Ovary (tissue), 10 donors: ENCODE measurements at places on chromosomes 16 and 17.

DNA sequence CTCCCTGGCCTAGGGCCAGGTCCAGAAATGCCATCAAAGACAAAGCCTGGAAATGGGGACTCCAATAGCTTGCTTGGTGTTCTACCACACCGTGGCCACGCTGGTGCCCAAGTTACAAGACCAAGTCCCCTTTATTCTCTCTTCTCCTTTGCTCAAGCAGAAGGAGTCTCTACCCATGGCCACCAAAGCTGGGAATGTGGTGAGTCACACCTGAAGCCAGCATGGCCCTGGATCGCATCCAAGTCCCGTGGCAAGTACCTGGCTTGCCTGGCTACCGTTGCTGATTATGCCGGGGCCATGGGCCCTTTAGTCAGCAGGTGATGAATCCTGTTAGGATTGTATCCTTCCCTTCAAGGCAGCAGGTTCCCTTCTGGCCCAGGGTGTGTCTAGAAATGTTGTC lies 260.0 kb downstream of the HAPSTR1 start:
- DNase-seq: no peak

DNA sequence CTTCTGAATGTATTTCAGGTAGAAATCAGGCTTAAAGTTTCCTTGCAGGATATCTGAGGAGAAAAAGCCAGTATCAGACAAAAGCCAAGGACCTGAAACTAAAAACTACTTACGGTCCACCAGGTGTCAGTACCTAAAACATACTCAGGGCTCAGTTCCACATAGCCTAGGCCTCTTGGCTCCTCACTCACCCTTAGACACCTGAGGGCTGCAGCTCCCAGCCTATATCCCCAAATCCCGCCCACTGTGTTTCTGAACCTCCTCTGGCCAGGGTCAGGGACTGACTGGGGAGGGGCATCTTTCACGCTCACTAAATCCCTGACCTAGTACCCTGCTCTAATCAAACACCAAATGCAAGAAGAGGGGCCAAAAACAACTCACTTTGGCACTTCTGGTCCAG lies 8.8 kb upstream of the ROGDI start:
- DNase-seq: no peak

- peak; percentile 68 for DNase-seq
Measured at GRCh38 chr17:8126491-8127066, 2.7 kb upstream of the HES7 start.

DNA sequence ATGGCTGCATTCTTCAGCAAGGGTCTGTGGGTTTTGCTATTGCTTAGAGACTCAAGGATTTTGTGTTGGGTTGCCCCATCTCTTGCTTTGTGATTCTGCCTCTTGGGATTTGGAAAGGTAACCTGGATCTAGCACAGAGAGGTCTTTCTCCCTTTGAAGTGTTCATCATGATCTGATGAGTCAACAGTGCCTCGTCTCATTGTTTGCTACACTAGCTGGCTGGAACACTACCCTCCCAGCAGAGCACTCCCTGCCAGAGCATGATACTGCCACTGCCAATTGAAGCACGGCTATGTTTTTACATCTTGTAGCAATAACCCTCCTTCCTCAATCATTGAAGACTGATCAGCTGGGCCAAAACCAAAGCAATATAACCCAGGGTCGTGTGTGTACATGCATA lies 361.0 kb downstream of the CDH13 start:
- no peak for DNase-seq

DNA sequence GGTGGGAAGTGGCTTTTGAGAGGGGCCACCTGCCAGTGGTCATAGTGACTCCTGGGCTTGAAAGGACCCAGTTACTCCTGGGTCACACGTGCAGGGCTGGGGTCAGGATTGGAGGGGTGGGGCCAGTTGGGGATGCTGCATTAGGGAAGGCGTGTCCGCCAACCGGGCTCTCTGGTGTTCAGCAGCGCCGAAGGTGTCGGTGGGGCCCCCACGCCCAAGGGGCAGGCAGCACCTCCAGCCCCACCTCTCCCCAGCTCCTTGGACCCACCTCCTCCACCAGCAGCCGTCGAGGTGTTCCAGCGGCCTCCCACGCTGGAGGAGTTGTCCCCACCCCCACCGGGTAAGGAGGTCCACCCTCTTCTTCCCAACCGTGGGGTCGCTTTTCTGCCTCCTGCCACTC lies 9.5 kb downstream of the ABI3 start:
- DNase-seq: no peak

DNA sequence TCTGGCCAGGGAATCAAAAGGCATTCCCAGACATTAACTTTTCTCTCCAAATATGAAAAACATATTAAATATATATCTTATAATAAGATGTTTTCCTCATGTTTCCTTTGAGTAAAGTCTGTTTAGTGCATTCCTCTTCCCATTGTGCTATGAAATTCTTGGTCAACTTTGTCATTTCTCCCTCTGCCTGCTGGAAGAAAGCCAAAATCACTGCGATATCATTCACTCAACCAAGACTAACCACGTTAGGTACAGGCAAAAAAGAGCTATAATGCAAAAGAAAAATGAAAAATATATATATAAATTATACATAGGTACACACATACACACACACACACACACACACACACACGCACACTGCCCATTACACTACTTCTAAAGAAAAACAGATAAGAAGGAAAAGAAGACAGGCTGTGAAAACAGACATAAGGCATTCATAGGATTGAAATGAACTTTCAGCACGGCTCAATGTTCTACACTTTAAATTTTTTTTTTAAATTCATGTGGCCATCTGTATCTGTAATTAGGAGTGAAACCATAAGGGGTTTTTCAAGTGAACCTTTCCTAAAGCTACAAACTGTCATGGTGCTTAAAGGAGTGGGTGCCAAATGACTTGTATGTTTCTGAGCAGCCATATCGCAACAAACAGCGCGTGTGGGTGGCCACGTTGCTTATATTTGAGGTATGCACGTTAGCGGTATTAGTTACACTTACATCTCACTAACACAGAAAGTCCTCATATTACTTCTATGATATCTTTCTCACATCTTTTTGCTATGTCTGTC lies 71.6 kb upstream of the PSMD7 start:
- no peak for DNase-seq

GRCh38 chr16:48318630-48319029 lies 66.6 kb downstream of the SIAH1 start:
- no peak for DNase-seq

- no peak for DNase-seq
Measured at GRCh38 chr17:18862011-18862410, 4.1 kb downstream of the PRPSAP2 start.

- peak; percentile 77 for DNase-seq
Measured at GRCh38 chr17:77098884-77099545, 41.8 kb upstream of the SEC14L1 start.

DNA sequence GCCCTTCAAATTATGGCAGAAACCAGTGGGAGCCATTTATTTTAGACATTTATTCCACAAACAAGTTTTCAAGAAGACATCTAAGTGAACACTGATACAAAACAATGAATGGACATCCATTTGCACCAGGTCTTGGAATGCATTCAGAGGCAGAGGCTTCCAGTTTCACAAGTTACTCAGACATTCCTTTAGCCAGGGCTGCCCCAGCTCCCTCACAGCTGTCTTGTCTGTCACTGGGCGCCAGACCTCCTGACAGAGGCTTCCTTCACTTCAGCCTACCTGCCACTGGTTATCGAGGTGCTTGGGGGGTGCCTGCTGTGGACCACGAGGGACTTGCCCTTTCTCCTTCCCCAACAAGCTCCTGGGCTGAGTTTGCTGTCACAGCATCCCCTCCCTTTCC lies 19.2 kb downstream of the AQP8 start:
- DNase-seq: no peak

GRCh38 chr17:17173921-17174320 lies 32.2 kb downstream of the PLD6 start:
- no peak for DNase-seq

DNA sequence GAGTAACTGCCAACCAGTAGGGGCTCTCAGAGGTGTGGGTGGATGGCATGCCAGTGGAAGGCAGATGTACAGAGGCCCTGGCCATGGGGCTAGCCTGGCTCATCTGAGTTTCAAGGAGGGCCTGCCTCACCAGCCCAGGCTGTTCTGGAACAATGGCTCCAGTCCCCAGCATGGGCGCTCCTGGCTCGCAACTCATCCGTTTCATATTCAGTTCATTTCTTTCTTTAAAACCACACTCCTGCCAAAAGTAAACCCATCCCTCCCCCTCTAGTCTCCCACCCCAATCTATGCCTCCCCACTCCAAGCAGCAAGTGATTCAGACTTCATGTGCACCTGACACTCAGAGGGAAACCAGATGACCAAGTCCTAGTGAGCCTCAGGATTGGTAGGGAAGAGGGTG lies 2.4 kb downstream of the CCL13 start:
- no peak for DNase-seq

GRCh38 chr17:9798008-9798407 lies 6.6 kb upstream of the DHRS7C start:
- no peak for DNase-seq

- DNase-seq: peak; percentile 30
Measured at GRCh38 chr17:1737531-1738291, 5.0 kb upstream of the SERPINF2 start.

DNA sequence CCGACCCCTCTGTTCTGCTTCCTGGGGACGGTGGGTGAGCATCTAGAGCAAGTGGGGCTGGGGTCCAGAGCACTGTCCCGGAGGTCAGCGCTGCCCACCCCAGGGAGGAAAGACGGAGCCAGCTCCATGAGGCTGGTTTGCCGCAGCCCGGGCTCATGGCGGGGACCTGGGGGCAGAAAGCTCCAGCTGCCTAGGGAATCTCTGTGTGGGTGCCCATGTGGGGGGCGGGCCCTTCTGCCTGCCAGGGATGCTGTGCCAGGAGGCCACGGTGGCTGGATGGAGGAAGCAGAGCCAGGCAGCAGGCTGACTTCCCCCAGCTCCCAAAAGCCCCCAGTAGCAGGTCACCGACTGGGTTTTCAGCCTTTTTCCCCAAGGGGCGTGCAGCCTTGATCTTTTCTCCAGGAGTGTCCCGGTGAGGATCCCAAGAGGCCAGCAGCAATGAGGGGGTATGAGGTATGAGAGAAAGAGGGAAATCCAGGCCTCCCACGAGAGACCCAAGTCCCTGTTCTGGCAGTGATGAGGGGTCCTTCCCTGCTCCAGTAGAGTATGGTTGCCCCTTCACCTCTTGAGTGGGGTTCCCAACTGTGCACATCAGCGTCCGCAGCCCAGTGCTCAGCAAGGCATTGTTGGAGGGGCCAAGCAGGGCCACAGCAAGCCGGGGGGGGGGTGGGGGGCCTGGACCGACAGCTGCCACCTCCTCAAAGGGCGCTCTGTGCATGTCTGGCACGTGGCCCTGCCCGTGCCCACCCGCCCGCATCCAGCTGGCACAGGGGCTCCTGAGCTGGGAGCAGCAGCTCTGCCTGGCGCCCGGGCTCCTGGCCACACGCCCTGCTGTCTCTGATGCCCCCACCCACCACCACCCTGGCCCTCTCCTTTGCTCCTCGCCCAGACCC lies 15.6 kb upstream of the BCAR1 start:
- peak; percentile 48 for DNase-seq

GRCh38 chr17:79152110-79152509 lies 77.5 kb downstream of the ENGASE start:
- DNase-seq: no peak

GRCh38 chr16:87441886-87442580 lies 49.9 kb downstream of the MAP1LC3B start:
- no peak for DNase-seq

- DNase-seq: no peak
Measured at GRCh38 chr16:75282466-75283281, 31.2 kb upstream of the BCAR1 start.

GRCh38 chr17:36525888-36526287 lies 8.8 kb downstream of the MYO19 start:
- no peak for DNase-seq

GRCh38 chr17:48681609-48682008 lies 40.7 kb downstream of the PRAC1 start:
- DNase-seq: no peak

- DNase-seq: peak; percentile 63
Measured at GRCh38 chr17:7886227-7887037, 2.2 kb upstream of the CHD3 start.

DNA sequence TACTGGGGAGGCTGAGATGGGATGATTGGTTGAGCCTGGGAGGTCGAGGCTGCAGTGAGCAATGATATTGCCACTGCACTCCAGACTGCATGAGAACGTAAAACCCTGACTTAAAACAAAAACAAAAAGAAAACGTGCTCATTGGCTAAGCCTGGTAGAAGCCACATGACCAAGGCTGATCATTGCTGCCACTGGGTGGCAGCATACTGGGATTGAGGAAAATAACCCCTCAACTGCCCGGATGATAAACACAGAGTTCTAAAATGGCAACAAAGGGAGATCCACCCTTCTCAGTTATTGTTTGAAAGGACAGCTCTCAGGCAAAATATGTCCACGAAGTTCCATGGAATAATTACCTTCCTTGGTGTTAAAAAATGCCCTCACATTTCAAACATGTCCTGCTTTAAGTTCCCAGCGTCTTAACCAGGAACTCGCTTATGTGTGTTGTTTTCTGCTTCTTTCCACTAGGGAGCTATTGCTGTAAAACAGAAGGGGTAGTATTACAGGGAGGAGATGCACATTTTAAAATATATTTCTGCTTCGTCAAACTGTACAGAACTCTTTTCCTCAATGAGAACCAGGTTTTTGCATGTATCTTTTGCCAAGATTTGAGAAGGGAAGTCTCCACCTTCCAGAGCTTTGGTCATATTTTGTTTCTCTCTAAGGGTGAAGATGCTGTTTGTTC lies 675.3 kb downstream of the MAF start:
- no peak for DNase-seq

DNA sequence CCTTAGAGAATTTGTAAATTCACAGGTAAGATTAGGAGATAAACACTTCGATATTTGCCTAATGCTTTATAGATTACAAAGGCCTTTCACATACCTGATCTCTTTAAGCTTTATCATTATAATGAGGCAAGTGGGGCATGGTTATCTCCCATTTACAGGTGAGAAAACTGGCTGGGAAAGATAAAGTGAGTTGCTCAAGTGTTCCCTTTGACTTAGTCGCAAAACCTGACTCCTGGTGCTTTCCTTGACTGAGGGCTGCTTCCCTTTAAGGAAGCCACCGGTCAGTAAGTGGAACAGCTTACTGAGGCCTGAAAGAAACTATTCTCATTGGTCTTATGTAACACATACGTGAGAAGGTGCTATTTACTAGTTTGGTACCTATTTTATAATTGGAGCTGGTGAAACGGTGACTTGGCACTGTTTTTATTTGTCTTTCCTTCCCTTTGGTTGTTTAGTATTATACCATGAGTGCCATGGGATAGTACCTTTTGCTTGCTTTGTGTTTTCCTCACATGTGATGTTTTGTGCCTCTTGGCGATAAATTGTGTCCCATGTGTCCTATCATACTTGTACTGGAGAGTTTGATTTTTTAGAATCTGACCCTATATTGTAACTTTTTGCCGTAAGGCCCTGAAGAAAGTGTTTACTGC lies 57.2 kb downstream of the NUP88 start:
- DNase-seq: no peak

- no peak for DNase-seq
Measured at GRCh38 chr17:72754513-72754912, 338.0 kb downstream of the SLC39A11 start.
